ENCODE measurements at places on chromosomes 13 and 19.

DNA sequence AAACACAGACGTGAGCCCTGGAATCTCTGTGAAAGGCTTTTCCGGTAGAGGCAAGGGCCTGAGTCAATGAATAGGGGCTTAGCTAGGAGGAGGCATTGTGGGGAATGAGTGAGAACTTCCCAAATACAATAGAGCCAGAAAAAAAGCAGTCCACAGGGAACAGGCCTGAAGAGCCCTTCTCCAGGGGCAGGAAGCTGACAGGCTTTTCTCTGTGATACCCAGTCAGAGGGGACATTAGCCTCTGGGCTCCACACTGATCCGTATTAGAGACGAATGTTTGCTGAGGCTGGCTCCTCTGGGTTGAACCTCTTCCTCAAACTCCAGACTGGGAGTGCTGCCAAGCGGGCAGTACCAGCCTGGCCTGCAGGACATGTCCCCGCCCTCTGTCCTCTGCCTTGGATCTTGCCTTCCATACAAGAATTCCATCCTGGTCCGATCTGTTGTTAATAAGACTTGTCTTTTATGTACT lies 2.3 kb downstream of the DHRS12 start:
- no peak for DNase-seq

DNA sequence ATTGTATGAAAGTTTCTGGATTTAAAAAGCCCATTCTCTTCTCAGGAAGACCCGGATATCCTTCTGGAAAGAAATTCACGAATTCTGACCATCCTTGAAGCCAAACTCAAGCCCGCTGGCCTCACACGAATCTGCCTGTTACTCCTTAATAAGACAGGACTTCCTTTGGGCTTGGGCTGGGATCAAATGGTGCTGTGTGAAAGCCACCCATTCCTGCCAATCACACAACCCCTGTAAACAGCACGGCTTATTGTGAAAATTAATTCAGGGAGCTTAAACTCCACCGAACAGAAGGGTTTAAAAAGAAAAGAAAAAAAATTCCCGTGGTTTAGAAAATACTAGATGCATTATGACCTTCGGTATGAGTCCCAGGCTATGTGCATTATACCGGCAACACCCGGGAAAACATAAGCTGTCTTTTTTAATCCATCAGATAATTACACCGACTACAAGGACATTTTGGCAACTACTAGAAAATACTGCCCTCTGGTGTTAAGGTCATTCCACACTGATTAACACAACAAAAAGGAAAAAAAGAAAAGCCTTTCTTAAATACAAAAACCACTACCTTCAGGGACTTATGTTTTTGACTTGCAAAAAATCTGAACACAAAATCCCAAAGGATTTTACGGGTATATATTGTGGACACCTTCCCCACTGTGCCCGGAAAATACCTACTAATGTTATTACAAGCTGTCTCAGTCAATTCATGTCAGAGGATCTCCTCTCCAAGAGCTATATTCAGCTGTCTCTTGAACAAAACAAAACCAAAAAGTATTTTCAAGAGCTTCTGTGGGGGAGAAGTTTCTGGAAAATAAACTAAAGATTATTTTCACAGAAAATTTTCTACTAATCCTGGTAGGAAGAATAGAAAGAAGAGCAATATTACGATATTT lies 76.0 kb upstream of the LSM14A start:
- DNase-seq = peak; percentile 23

DNA sequence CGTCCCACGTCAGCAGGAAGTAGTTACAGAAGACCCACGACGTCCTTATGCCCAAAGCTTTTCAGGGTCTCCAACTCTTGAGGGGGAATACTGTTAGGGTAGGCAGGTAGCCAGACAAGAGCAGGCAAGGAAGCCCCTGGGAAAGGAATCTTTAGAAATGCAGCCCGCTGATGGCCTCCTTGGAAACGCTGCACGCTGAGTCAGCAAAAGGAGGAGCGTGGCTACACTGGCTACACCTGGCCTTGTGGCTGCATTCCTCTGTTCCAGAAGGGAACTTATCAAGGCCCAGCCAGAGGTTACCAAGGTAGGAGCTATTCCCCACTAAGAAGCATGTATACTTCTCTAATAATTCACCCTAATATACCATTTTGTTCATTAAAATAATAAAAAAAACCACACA lies 2.0 kb downstream of the ERVV-1 start:
- no peak for DNase-seq

GRCh38 chr13:24233351-24233901 lies 72.9 kb downstream of the SPATA13 start:
- DNase-seq = no peak

DNA sequence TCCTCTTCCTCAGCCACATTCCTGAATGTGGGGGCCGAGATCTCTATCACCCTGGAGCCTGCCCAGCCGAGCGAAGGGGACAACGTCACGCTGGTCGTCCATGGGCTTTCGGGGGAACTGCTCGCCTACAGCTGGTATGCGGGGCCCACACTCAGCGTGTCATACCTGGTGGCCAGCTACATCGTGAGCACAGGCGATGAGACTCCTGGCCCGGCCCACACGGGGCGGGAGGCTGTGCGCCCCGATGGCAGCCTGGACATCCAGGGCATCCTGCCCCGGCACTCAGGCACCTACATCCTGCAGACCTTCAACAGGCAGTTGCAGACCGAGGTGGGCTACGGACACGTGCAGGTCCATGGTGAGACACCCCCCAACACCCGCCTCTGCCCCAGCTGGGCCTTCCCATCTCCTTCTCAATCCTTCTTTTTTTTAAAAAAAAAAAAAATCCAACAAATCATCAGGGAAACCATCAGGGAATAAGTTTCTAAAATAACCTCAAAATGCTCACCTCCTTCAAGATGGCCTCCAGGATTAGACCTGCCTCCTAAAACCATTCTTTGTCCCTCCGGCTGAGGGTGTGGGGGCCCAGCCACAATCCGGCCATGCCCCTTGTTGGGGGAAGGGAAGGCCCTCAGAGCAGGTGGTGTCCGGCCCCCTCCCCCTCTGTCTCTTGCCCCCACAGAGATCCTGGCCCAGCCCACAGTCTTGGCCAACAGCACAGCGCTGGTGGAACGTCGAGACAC lies 4.6 kb downstream of the CEACAM16 start:
- DNase-seq = no peak

GRCh38 chr13:32746474-32746873 lies 160.2 kb downstream of the PDS5B start:
- no peak for DNase-seq

DNA sequence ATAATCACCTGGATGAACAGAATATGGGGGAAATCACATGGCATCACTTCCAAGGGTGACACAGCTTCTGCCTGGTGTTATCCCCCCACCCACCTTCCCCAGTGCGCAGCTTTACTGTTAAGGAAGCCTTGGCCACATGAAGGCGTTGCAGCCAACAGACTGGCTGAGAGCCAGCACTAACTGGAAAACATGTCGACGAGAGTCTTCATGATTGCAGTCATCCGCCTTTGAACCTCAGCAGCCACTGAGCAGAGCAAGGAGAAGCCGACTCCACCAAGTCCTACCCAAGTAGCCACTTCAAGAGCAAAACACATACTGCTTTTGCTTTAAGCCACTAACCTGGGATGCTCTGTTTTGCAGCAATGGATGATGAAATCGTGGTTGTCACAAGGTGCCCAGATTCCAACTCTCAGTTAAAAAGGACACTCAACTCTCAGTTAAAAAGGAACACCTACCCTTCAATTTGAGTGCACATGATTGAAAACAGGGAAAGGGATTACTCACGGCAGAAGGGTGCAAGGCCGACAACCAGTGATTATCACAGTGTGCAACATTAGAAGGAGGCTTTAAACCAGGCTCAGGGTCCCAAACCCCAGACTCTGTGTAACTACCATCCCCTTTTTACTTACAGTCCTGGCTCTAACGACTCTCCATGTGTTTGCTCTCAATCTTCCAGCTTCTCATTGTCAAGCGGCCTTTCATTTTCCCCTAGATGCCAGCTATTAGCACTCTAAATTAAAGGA lies 149.1 kb downstream of the KLF12 start:
- no peak for DNase-seq

DNA sequence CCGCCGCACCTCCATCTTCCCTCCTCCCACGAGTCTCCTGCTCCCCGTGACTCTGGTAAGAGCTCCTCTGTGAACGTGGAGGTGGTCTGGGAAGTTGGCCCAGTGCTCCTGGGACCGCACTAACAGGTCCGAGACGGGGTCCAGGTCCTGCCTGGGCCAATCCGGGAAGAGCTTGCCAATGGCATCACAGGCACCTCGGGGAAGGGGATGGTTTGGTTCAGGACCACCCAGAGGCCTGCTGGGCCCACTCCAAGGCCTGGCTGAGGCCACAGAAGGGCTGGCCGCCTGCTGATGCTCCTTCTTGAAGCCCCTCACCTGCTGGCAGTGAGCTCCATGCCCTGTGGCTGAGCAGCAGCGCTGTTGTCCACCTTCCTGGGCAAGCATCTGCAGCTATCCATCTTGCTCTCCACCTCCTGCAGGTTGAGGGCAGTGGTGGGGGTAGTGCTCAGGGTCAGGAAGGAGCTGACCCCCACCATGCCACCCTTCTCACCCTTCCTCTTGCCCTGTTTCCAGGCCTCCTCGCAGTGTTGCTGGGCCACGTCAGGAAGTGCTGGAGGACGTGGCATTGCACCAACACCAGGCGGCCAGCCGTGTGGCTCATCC lies 41.2 kb upstream of the TPM4 start:
- DNase-seq = no peak

DNA sequence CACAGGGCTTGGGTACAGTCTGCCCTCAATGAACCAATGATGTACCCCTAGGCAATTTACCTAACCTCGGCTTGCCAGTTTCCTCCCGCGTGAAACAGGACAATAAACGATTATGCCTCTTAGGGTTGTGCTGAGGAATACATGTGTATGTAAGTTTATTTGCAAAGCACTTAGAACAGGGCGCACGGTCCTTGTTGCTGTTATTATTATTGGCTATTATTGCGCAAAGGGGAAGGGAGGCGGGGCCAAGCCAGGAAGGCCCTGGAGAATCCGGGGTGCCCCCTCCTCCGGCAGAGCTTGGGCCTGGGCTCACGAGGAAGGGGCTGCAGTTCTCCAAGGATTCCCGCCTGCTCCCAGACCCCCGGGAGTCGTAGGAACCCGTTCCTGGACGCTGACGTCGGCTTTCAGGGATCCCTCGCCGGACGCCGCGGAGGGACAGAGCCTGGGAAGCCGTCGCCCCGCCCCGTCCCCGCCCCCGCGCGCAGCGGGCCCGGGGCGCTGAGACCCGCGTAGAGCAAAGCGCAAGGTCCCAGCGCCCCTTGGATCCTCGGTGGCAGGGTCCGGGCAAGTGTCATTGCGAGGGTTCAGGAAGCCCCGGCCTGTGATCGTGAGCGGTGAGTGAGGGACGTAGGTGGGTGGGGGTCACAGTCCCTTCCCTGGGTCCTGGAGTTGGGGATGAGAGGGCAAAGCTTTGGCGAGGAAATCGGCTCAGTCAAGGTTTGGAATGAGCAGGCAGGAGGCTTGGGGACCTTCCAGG lies at the start of gene TMEM91:
Gene TMEM91, plus strand, starts transcription at position 293 of the 757 bp plus-strand sequence. CDS start 1,777 bp downstream, outside the sequence.
- DNase-seq = no peak

DNA sequence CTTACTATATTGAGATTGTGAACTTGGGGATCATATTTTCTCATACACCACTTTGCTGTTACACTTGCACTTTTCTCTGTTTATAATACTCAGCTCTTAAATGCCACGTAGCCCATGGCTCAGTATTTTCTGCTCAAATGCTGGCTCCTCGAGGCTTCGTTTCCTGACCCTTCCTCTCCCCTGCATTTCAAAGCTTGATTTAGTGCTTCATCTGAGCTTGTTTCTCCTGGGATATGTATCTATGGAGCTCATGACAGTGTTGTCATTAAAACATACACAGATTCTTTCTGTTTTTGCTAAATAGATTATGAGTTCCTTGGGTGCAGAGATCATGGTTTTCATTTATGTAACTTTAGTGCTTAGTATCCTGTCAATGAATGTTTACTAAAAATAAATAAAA lies 11.4 kb downstream of the CSNK1A1L start:
- DNase-seq = no peak

DNA sequence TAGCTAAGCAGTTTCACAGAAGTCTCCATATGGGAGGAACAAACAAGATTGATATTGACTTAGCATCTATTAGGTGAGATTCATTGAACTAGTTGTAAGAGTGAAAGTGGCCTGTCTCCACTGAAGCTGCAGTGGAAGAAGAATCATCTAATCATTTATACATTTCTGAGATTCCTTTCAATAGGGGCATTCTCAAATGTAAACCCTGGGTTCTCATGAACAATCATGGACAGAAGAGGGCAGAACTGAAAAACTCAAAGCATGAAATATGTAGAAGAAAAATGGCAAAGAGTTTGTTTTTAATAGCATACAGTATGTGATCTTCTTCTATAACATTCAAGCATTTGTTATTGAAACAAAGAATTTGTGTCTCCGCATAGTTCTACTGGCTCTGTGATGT lies 17.6 kb upstream of the POSTN start:
- DNase-seq = no peak

GRCh38 chr19:12868540-12869112 lies 12.6 kb downstream of the DNASE2 start:
- no peak for DNase-seq

DNA sequence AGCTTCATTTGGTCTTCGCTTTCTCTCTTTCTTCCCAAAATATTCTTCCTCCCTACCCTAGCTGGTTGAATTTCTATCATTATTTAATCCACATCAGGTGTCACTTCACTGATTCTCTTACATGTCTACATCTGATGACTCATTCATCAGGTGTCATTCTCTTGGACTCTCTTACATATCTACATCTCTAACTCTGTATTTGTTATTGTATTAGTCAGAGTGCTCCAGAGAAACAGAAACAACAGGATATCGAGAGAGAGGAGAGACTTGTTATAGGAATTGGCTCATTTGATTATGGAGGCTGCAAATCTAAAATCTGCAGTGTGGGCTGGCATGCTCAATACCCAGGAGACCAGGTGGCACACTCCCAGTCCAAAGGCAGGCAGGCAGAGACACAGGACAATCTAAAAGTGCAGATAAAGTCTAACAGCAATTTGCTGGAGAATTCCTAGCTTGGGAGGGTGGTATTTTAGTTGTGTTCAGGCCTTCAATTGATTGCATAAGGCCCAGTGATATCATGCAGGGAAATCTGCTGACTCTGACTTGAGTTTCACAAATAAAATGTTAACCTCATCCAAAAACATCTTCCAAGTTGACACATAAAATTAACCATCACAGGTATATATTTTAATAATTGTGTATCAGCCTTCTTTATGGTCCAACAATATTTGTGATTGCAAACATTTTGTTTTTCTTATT lies 541.4 kb upstream of the SLITRK5 start:
- no peak for DNase-seq

GRCh38 chr19:2270423-2271233 lies 11.3 kb downstream of the PEAK3 start:
- peak; percentile 80 for DNase-seq

DNA sequence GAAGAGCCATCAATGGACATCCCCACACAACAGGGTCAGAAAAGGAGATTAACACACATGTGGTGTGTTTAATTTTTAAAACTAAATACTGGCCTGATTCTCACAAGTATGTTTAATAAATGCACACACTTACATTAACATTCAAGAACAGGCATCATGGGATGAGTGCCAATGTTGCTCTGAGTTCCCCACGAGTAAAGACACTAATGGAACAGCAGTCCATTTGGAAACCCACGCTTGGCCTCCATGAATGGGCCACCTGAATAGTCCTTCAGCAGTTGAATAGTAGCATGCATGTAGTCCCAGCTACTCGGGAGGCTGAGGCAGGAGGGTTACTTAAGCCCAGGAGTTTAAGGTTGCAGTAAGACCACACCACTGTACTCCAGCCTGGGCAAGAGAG lies 195.2 kb upstream of the IPO5 start:
- DNase-seq = no peak

- no peak for DNase-seq
Observed at GRCh38 chr13:29547153-29547552, 48.3 kb downstream of the SLC7A1 start.

Measured in memory B cell (primary cell).